Stimulated activated CD8-positive, alpha-beta memory T cell treated with anti-CD3 and anti-CD28 coated beads, Interleukin-15, amount 100 ng/mL, for 24 hours (primary cell): ENCODE measurements at places on chromosomes 6 and 20.

- DNase-seq: no peak
These were observed 140.2 kb upstream of the RPS6KA2 start for GRCh38 chr6:166767230-166767629.

GRCh38 chr20:18857640-18858039 lies 44.1 kb downstream of the SCP2D1 start:
- DNase-seq: no peak

DNA sequence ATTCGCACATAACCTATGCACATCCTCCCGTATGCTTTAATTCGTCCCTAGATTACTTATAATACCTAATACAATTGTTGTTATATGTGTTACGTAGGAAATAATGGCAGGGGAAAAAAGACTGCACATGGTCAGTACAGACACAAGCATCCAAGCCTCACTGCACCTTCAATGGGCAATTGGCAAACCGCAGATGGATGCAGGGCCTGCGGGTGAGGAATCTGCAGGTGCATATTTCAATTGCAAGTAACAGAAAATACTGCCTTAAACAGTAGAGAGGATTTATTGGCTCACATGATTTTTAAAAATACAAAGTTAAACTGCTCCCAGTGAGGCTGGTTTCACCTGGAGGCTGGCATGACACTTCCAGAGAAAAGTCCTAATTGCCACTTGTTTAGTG lies 142.1 kb upstream of the MLN start:
- no peak for DNase-seq

DNA sequence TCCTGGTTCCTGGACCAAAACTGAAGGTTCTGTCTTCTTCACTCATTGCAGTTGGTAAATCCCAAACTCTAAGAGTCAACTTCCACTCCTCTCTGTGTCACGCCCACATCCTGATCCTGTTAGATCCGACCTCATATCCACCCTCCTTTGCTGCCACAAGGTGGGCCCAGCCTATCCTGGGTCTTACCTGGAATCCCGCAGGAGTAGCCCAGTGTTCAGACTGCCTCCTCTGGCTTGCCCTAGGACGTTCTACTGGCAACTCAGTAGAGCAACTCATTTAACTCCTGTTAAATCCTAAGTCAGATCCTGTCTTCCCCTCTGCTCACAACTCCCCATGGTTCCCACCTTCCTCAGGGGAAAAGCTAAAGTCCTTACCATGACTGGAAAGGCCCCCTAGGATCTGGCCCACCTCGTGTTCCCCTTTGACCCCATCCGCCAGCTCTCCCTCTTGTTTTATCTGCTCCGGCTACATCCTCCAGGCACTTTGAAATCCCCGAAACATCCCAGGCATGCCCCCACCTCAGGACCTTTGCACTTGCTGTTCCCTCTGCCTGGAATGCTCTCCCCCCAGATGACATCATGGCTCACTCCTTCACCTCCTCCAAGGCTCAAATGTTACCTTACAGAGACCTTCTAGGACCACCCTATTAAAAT lies 43.9 kb downstream of the TFEB start:
- DNase-seq: no peak

DNA sequence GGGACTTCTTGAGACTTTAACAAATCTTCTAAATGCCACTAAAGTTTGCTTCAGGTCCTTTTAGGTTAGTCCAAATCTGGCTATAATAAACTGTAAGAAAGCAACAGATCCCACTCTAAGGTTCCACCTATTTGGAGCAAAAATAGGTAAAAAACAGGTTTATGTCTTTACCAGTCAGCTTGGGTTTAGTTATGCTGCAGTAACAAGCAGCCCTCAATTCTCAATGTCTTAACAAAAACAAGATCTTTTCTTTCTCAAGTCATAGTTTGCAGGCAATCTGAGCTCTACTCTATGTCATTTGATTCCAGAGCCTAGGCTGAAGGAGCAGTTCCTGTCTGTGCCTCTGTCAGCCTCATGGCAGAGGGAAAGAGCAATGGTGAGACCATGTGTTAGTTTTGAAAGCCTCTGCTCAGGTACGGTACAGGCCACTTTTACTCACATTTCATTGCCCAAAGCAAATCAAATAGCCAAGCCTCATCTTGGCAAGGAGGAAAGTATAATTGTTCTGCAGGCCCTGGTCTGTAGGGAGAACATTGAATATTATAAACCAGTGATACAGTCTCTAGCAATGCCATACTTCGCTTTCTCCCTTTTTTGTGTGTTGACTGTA lies 108.6 kb downstream of the CD83 start:
- no peak for DNase-seq

DNA sequence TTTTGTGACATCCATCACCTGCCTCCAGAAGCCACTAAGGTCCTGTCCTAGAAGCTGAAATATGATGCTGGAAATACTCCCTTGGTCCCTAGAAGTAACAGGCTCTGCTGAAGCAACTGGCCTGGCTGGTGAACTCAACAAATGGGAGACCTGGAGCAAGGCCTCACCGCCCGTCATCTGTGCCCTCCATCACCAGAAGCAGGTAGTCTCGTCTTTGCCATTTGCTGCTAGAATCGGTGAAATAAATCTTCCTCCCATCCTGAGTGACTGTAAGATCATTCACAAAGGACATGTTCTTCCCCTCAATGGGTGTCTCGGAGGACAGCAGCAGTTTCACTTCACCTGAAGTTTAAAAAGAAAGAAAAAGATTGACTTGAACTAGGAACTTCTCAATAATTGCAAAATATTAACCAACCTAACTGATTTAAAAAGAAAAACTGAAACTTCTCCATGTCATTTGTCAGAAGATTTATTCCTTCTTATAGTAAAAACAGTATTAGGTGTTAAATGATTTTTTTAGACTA lies 21.0 kb downstream of the CST7 start:
- DNase-seq: no peak

GRCh38 chr20:54197621-54198604 lies 10.0 kb upstream of the PFDN4 start:
- DNase-seq: no peak

- no peak for DNase-seq
These were observed 18.3 kb downstream of the NTSR1 start for GRCh38 chr20:62726716-62727583.

GRCh38 chr6:36000451-36000850 lies 24.0 kb downstream of the SLC26A8 start:
- DNase-seq: no peak

GRCh38 chr6:18656506-18656905 lies 269.4 kb downstream of the RNF144B start:
- DNase-seq: no peak

GRCh38 chr6:129253727-129254126 lies 370.8 kb downstream of the LAMA2 start:
- no peak for DNase-seq

DNA sequence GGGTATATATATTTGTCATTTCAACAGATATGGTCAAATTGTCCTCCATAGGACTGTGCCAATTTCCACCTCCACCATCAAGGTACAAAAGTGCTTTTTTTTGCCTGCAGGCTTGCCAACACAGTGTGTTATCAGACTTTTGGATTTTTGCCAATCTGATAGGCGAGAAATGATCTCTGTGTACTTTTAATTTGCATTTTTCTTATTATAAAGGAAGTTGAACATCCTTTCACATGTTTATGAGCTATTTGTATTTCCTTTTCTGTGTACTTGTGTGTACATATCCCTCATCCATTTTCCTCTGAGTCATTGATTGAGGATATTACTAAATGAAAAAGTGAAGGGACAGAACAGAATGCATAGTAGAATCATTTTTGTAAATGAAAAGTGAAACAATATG lies 39.0 kb upstream of the PTPN1 start:
- DNase-seq: no peak

- no peak for DNase-seq
These were observed 43.2 kb upstream of the ADGRF5 start for GRCh38 chr6:46964716-46965519.

DNA sequence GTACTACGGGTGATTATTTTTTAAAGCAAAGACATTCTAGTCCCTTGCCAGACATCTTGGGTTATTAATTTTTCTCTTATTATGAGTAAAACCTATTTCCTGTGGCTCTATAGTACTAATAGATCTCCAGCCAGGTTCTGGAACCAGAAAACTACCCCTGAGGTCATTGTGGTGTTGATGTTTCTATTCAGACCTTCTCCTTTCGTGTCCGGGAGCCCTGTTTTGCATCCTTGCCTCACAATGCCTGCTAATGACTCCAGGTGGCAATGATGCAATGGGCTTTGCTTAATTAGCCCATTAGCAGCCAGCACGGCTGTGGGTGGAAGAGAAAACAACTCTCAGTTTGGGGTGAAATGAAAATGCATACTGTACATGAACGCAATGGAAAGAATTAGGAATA lies 62.9 kb upstream of the ARG1 start:
- DNase-seq: no peak

- no peak for DNase-seq
These were observed 34.3 kb upstream of the AGPAT4 start for GRCh38 chr6:161308075-161308655.

GRCh38 chr6:142440600-142441293 lies 138.9 kb downstream of the ADGRG6 start:
- no peak for DNase-seq

GRCh38 chr6:129920103-129920798 lies 59.1 kb upstream of the TMEM244 start:
- DNase-seq: no peak

GRCh38 chr6:25137480-25137879 lies 141.7 kb upstream of the CARMIL1 start:
- DNase-seq: no peak

DNA sequence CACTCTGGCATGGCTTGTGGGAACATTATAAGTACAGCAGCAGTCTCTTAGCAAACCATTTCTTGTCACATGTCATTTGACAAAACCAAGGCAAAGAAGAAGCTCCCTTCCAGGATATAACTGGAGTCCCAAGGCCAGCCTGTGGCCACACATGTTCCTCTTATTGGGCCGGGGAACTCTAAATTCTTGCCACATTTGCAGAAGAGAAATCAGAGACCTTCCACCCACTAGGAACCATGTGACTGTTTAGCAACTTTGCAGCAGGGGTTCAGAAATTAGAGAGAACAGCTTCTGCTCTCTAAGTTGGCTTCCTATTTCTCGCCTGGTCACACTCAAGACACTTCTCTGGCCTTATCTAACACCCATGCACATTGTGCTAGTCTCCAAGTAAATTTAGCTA lies 20.4 kb upstream of the MEP1A start:
- DNase-seq: no peak

GRCh38 chr6:15993716-15994228 lies 135.1 kb upstream of the MYLIP start:
- no peak for DNase-seq

DNA sequence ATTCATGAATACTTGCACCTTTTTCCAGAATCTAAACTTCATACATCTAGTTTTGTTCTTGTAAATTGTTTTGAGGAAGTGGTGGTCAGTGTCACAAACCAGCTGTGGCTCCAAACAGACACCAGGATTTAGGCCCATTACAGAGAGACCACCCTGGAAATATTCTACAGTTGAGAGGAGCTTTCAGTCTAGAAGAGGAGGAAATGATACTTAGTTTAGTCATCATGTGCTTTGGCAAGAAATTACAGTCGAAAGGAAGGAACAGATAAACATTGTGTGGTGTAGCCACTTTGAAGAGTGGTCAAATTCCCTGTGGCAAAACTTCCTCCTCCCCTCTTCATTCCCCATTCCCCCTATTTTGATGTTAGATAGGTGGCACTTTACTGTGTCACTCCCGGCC lies 15.7 kb downstream of the DCBLD1 start:
- no peak for DNase-seq

- no peak for DNase-seq
These were observed 112.8 kb upstream of the JARID2 start for GRCh38 chr6:15132854-15133670.

- DNase-seq: no peak
These were observed 35.8 kb upstream of the IFNGR1 start for GRCh38 chr6:137254966-137255365.

- DNase-seq: no peak
These were observed 6.7 kb downstream of the STK4 start for GRCh38 chr20:44973053-44973452.

DNA sequence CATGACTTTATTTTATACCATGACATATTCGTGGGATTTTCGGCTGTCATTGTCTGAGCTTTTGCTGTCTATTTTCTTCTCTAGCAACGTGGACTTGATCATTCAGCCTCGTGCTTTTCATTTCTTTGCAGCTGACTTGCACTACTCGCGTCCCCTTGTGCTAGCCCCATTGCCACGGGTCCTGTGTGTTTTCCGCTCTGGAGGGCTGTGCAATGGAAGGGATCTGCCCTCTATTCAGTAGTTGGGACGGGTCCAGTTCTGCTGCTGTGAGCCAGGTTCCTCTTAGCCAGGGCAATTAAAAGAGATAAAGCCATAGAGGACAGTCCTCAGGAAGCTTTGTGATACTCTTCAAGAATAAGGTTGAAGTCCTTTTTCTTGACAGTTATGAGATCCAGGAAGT lies 17.6 kb downstream of the NEDD9 start:
- DNase-seq: no peak

- no peak for DNase-seq
These were observed 8.6 kb upstream of the LY6G5C start for GRCh38 chr6:31689249-31690110.

- DNase-seq: no peak
These were observed 136.7 kb upstream of the CNR1 start for GRCh38 chr6:88302769-88303225.

GRCh38 chr6:165109011-165109410 lies 200.4 kb downstream of the C6orf118 start:
- DNase-seq: no peak

GRCh38 chr20:59007665-59008511 lies 834 bp upstream of the CTSZ start:
- no peak for DNase-seq

- DNase-seq: no peak
These were observed 118.1 kb downstream of the EYA4 start for GRCh38 chr6:133359256-133359655.

GRCh38 chr6:74976701-74977100 lies 229.2 kb downstream of the COL12A1 start:
- DNase-seq: no peak
